NCI-H748 treated with DMSO at 0.1 percent for 48 hours (cell line): ENCODE measurements at places on chromosomes 3 and 15.

DNA sequence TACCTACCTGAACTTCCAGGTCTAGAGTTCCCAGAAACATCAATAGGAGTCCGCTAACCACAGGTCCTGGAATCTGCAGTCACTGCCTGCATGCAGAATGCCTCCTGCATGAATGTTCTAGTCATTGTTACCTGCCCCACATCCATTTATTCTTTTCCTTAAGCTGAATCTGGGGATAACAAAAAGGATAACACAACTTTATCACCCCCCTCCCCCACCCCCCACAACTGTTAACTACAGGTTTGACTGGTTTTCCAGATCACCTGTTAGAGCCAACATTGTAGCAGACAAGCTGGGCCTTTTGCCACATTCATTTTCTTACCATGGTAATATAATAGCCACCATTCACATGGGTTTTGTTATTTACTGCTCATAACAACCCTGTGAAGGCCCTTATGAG, 4.6 kb upstream of the CTSH start:
- DNase-seq: no peak

DNA sequence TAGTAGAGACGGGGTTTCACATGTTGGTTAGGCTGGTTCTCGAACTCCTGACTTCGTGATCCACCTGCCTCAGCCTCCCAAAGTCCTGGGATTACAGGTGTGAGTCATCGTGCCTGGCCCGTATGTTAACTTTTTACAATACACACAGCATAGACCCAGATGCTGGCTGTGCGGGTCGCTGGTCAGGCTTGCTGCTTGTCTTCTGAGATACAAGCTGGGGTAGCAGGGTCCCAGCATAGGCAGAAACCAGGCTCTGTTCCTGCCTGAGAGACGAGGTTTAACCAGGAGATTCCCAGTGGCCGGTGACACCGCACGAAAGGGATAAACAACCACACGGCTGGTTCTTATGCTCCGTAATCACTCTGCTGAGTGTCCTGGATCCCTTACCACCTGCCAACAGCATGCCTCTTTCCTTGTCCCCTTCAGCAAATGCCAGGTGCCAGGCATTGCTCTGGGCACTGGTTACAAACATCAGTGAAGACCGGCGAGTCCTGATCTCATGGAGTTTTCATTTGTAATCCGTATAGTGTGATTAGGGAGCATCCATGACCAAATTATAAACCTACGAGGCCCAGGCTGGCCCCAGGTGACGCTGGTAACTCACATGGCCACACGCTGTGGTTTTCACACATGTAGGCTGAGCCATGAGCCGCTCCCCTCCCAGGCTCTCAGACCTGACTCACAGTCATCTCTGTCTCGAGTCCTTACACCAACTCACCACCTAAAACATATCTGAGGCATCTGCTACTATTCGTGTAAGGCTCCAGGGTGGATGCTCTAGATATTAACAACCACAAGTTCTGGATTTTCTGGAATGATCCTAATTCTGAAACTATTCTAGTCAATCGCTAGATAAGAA, 125.7 kb downstream of the PDZRN3 start:
- no peak for DNase-seq

DNA sequence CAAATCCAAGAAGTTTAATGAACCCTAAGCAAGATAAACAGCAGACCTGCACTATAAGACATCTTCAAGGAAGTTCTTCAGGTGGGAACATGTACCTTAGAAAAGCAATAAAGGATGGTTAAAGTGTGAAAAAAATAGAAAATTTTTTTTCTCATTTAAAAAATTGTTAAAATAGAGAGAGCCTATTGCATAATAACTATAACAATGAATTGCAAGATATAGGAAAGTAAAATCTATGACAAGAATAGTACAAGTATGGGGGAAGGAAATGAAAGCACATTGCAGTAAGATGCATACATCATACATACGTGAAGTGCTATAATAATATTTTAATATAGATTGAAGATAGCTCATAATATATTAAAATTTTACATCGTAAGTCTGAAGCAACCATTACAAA, 310.1 kb upstream of the KCNMB2 start:
- DNase-seq: no peak

GRCh38 chr3:11274566-11275142, 2.5 kb downstream of the ATG7 start:
- no peak for DNase-seq

DNA sequence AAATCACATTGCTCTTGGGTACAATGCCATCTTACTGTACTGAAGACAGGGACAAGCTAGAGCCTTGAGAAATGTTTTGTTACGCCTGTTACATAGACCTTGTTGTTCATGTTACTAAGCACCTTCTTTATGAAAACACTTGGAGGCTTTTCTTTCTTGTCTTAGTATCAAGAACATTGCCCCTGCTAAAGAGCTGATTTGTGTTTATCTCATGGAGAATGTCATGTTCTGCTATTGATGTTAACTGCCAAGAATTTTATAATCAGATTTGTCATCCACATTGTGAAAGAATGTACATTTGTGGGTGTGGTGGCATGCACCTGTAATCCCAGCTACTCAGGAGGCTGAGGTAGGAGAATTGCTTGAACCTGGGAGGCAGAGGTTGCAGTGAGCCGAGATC, 431.3 kb upstream of the MDFIC2 start:
- DNase-seq: no peak
